CD4-positive, alpha-beta T cell treated with Interleukin-10 for 1 hour (primary cell): ENCODE measurements at places on chromosomes 5 and 9.

DNA sequence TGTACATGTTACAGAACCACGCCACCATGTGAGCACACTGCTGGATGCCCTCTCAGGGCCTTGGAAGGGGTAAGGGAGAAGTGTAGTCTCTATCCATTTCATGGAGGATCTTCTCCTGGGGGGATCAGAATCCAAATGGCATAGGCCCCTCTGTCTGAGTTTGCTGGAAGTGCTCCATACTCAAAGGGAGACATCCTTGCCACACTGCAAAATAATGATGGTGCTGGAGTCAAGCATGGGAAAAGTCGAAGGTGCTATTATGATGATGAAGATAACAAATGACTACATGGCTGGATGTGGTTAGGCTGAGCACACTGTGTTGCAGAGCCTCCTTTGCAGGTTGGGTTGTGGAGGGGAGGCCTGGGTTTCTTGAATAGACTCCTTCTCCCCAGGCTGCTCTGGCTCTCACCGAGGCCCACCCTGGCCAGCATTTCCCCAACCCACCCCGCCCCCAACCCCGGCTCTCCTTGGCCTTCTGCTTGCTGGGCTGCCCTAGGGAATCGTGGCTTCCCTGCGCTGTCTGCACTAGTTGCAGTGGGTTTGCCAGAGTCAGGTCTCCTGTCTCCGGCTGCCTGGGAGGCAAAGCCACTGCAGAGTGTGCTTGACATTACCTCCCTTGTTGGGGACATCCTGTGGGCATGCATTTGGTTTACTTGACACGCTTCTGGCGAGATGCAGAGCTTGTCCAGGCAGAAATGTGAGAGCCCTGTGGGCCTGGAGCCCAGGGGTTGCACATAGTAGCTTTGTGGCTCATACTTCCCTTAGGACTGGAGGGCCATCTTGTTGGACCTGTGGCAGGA, 3.0 kb downstream of the MVB12B start:
- DNase-seq, result peak; percentile 9

- DNase-seq, result no peak
Observed at GRCh38 chr5:35308421-35308820, 78.1 kb upstream of the PRLR start.

GRCh38 chr9:84239343-84239742, 101.2 kb downstream of the SLC28A3 start:
- DNase-seq, result no peak

GRCh38 chr5:82365744-82366228, 87.6 kb upstream of the RPS23 start:
- DNase-seq, result no peak

DNA sequence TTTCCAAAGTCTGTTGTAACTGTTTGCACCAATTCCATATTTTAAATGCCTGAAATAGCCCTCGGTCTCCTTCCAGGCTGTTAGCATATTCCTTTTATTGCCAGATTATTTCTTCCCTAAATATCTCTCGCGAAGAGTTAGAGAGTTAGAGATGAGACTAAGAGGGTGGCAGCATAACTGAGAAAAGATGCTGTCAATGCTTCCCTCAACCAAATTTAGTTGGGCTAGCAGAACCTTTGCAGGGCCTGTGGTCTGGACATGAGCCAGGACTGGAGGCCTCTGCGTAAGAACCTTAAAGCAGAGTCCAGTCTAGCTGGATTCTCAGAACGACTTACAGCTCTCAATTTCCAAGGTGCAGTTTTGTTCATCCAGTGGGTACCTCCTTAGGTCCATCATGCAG, 135.9 kb downstream of the GABRB2 start:
- DNase-seq, result no peak

DNA sequence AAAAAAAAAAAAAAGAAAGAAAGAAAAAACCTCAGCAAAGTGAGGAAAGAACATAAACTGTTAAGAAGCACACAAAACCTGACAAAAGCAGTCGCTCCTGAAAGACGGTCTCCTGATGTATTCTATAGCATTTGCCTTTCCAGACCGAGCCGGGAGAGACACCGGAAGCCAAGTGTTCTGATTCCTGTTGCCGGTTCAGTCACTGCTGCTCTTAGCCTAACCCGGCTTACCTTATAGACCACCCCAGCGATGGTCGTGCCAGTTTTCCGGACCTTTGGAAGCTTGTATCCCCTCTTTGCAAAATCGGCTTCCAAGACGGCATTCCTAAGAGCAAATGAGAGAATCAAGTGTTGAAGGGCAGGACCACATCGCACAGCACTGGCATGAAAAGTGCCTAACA, 630 bp downstream of the PSMB7 start:
- DNase-seq, result no peak

DNA sequence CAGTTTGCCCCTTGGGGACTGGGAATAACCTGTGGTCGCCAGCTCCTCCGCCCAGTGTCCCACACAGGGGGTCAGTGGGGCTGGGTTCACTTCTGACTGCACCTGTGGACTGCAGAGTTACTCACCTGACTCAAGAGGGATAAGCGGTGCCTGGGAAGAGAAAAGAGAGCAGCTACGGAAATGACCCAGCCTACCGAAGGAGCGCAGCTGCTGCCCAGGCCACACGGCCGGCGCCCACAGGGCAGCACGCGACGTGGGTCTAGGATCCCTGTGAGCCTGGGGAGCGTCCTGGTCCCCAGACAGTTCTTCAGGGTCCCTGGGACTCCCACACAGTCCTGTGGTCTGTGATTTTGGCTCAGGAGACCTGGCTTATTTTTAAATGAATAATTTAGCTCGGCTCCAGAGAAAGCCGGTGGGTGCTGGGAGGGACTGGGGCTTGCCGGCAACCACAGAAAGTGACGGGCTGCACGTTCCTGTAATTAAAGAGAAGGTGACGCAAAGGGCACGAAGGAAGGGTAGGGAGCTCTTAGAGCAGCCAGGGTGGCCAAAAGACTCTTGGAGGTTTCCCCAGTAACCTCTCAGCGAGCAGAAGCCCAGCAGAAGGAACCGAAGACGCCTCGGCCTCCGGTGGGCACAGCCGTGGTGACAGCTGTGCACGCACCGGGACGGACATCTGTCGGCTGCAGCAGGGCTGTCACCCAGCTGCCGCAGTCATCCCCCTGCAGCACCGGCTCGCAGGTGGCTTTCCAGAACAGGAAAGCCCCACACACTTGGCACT, 97.5 kb upstream of the FCN2 start:
- no peak for DNase-seq

DNA sequence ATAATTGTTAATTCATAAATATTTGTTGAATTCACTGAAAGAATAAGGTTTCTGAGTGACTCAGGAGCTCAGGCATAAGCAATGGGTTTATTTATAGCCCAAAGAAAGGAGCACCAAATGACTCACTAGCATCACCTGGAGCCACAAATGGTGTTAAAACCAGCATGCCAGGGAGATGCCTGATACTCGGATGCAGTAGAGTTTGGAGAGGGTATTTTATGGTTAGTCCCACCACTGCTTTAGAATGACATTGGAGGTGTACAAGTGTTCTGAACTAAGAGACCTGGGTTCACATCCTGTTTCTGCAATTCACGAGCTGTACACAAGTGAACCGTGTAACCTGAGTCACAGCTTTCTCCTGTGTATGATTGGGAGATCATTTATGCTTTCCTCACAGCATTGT, 25.2 kb downstream of the CCL28 start:
- no peak for DNase-seq

DNA sequence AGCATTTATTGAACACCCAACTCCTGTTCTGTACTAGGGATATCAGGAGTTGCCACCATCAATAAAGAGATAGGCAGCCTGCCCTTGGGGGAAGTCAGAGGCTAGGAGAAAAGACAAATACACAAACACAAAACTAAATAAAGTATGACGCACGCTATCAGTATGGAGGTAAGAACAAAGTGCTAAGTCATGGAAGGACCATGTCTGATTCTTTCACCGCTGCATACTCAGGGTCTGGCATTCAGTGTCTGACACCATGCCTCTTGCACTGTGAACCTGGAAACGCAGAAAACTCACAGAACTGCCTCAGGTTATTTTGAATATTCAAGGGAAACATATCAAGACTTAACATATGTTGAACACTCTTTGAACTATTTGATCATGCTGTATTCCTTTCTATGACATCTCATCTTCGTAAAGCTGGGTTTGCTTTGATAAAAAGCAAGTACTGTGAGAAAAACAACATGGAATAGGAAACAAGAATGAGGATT, 65.3 kb downstream of the ADAMTSL1 start:
- no peak for DNase-seq

DNA sequence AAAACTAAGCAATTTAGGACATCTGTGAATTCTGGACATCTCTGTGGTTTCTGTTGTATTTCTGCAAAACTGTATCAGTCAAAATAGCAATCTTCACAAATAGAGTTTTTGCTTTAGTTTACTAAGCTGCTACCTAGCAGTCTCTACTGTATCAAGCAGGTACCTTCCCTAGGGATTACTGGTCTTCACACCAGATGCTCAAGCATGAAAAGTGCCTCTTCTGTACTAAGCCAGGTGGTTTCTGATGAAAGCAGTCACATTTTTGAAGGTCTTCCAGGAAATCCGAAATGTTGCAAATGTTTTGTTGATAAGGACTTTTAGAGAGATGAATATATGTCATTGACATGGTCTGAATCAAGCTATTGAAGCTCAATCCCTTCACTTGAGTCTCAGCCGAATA, 540.0 kb downstream of the KCTD16 start:
- DNase-seq, result no peak

GRCh38 chr5:44943647-44944046, 134.9 kb downstream of the MRPS30 start:
- DNase-seq, result no peak

DNA sequence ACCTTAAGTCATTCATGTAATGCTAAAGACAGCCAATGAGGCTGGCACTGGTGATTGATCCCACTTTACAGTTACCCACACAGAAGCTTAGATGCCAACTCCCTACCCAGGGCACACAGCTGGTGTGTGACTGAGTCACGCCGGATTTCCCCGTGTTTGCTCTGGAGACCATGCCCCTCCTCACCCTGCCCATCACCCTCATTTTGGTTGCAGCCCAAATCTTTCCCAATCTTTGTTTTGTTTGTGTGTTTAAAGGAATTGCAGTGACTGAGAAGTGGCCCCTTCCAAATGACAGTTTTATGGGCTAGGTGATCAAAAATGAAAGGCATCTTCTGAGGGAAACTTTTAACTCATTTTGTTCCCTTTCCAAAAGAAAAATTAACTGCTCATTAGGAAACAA, 10.9 kb downstream of the FBXL7 start:
- no peak for DNase-seq

GRCh38 chr5:171692107-171692506, 93.5 kb upstream of the SMIM23 start:
- DNase-seq, result no peak

DNA sequence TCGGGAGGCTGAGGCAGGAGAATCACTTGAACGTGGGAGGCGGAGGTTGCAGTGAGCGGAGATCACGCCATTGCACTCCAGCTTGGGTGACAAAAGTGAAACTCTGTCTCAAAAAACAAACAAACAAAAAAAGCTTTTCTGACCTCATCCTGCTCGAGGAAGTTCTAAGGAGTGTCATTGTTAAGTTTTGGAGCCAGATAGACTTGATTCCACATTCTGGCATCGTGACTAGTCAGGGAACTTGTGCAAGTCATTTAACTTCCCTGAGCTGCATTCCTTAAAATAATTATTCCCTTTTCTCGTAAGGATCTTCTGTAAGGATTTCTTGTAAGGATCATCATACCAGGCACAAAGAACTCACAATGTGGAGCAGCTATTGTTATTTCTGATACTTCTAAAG, 26.2 kb downstream of the SNX24 start:
- no peak for DNase-seq

DNA sequence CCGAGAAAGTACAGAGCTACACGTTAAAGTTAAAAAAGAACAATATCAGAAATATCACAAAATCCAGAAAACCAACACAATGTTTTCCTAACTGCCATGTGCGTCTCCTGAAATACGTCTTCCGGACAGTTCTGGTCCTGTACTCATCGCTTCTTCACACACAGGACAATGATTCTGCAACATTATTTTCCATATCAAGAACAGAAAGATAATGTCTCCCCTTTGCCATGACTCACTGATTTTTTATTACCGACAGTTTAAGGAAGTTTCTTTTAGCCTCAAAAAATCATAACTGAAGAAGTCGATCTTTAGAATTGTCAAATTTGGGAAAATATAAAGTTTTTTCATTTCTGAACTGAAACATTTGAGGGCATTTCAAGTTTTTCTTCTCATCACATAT, 2.5 kb downstream of the TBC1D9B start:
- DNase-seq, result no peak

DNA sequence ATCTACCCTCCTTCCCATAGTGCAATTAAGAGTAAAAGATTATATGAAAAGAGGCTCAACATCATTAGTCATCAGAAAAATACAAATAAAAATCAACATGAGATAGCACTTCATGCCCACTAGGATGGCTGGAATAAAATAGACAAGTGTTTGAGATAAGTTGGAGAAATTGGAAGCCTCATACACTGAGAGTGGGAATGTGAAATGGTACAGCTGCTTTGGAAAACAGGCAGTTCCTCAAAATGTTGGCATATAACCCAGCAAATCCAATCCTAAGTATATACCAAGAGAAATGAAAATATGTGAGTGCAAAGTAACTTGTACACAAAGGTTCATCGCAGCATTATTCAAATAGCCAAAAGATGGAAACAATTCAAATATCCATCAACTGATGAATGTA, 9.8 kb downstream of the SPATA31D3 start:
- no peak for DNase-seq

- no peak for DNase-seq
Observed at GRCh38 chr5:108730617-108731340, 16.9 kb upstream of the FER start.

- DNase-seq, result no peak
Observed at GRCh38 chr5:131523500-131524185, 111.4 kb downstream of the RAPGEF6 start.

- DNase-seq, result peak; percentile 85
Observed at GRCh38 chr5:132427281-132428146, 58.0 kb downstream of the SLC22A5 start.

DNA sequence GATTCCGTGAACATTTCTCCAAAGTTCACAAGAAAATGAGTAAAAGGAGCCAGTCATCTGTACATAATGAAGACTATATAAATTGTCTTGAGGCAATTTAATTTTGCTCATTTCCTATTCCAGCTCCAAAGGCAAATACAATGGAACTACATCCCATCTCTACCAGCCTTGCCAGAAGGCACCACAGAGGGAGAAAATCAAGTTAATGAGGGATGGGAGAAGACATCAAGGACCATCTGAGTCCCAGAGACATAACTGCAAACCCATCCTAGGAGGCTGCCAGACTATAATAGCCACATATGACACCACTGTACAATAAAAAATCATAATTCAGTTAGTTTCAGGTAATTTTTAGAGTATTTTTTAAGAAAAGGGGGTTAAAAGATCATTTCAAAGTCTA, 136.3 kb upstream of the RGMB start:
- DNase-seq, result no peak

- DNase-seq, result no peak
Observed at GRCh38 chr5:37736397-37736796, 103.4 kb downstream of the GDNF start.

- no peak for DNase-seq
Observed at GRCh38 chr9:37936965-37937364, 33.0 kb upstream of the SLC25A51 start.

- no peak for DNase-seq
Observed at GRCh38 chr9:134502266-134502791, 139.3 kb upstream of the COL5A1 start.

- no peak for DNase-seq
Observed at GRCh38 chr9:109307380-109308240, 13.2 kb downstream of the EPB41L4B start.
